ENCODE measurements at places on chromosomes 3 and 15. TPM values are rescaled to one million over a fixed set of nuclear protein-coding genes. Genes with fewer than 3 reads are reported as not detected.

DNA sequence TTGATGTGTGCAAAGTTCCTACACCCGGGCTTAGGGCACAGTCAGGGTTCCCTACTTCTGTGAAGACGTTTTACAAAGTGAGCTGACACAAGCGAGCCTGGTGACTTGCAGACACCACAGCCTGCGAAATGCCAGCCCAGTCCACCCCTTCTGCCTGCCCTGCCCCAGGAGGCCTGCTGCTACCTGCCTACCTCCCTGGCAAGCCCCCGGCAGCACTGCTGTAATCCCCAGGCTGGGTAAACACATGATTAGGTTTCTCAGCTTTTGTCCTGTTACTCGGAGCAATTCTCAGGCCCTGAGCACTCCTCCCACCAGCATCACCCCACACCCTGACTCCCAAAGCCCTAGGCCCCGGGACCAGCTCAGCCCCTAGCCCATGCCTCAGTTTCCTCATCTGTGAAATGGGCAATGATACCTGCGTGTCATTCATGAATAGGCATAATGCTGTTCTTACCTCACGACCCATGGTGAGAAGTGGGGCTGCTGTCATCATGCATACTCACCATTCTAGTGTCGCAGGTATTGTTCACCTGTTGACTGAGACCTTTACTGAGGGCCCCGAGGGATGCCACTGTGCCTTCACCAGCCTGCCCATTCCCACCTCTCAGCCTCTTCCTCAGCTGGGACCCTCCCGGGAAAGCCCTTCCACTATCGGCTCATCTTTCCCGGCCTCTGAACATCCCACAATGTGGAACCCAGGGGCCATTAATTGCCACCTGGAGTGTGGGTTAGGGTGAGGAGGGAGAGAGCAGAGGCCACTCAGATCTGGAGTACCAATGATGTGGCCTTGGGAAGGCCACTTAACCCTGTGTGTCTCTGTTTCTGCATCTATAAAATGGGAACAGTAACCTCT is 31.5 kb upstream of the SLC6A6 start:
- peaks cover 45% of the 10 kb centered on the region for H3K4me1 ChIP-seq
- H3K36me3 ChIP-seq: no peaks in the 10 kb centered on the region
- peak overlapping the region; percentile 56 for H3K27ac ChIP-seq
- no peaks in the 10 kb centered on the region for H3K27me3 ChIP-seq
- DNase-seq: no peak

GRCh38 chr3:23964537-23965235 is 19.6 kb downstream of the NR1D2 start:
- no peak for DNase-seq
- H3K4me3 ChIP-seq: no peak overlapping the region
- H3K27ac ChIP-seq: no peak overlapping the region
- H3K27me3 ChIP-seq: no peaks in the 10 kb centered on the region
- H3K4me1 ChIP-seq: no peaks in the 10 kb centered on the region
- peaks cover 2% of the 10 kb centered on the region for H3K36me3 ChIP-seq

DNA sequence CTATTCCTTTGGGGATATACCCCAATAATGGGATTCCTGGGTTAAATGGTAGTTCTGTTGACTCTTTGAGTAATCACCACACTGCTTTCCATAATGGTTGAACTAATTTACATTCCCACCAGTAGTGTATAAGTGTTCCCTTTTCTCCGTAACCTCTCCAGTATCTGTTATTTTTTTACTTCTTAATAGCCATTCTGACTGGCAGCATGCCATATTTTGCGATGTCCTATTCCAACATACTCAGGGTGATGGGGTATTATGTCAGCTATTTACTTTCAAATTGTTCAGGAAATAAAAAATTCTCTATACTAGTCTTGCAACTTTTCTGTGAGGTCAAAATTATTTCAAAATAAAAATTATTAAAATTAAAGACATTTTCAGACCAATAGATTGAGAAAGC is 9.1 kb upstream of the PARP14 start:
- H3K4me3 ChIP-seq: no peak overlapping the region
- no peak overlapping the region for H3K27ac ChIP-seq
- H3K4me1 ChIP-seq: peaks cover 8% of the 10 kb centered on the region
- no peaks in the 10 kb centered on the region for H3K36me3 ChIP-seq
- no peaks in the 10 kb centered on the region for H3K27me3 ChIP-seq
- DNase-seq: no peak

DNA sequence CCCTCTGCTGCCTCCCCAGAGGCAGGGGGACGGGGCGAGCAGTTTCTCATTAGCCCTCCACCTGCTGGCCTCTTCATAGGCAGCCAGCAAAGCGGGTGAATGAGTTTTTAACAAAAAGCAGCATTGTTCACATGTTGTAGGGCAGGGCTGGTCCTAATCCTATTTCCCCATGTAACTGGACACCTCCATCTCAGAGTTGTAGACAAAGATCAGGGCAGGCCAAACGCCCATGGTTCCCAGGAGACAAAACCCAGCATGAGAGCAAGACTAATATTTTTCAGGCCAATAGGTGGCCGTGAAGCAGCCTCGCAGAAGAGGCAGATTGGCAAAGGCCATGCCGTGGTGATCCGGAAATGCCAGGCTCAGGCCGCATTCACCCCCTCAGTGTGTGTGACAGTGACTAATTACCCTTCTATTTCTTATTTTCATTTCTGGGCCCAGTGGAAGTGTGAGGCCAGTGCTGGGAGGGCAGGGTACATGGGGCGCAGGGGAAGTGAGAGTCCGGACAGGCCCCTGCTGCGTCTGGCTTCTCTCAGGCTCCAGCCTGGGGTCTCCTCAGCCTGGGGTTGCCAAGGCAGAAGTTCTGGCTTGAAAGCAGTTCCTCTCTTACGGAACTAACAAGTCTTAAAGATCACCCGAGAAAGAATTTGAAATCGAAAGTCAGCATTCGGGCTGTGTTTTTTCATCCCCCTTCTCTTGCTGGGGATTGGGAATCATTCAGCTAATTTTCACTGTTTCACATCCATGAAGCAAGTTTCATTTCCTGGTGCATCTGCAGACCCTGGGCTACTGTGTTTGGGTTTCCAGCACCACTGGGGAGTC is 64.8 kb downstream of the BOC start:
- H3K27ac ChIP-seq: no peak overlapping the region
- H3K27me3 ChIP-seq: no peaks in the 10 kb centered on the region
- no peak overlapping the region for H3K4me3 ChIP-seq
- H3K4me1 ChIP-seq: peaks cover 1% of the 10 kb centered on the region

DNA sequence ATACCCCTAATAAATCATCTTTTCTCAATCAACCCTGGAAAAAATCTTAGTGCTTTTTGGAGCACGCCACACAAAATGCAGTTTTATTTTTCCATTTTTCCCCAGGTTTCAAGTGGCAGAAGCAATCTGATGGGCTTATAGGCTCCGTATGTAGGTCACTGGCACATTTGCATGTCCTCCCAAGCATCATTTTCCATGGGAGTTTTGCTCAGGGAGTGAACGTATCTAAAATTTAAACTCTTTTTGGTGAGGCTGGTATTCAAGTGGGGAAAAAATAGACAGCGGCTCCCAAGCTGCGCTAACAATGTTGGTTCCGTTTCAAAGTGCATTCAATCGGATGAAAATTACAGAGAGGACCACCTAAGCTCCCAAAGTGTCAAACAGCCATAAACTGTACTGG is 233.4 kb downstream of the MEX3B start:
- no peak overlapping the region for H3K4me3 ChIP-seq
- no peak for DNase-seq
- no peak overlapping the region for H3K27ac ChIP-seq
- no peaks in the 10 kb centered on the region for H3K36me3 ChIP-seq
- H3K27me3 ChIP-seq: no peaks in the 10 kb centered on the region

DNA sequence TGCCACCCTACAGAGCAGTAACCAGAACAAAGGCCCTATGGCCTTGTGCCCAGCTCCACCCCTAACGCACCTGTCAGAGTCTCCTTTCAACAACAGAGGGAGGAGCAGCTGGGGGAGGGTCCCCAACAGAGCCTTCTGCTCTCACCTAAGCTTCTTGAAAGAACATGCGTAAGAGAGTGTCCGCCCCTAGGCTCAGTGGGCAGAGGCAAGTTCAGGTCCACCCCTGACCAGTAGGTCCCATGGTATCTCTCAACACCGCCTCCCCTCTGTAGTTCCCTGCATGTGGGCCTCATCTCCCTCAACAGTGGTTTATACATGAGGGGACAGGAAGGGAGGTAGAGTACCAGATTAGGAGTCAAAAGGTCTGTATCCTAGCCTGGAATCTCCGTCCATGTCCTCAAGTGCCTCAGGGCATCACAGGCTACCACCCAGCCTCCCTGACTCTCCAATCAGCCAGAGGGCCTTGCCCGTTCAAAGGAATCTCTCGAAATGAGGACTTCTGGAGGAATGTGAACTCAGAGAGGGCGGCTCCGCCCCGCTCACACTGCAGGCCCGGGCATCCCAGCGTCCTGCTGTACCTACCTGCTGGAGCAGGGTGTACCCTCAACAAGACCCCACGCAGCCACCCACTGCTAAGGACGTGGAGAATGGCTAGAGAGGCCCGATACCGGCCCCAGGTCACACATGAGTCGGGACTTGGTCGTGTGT is 680 bp downstream of the POC1A start:
- peak overlapping the region; percentile 98 for H3K27ac ChIP-seq
- no peaks in the 10 kb centered on the region for H3K27me3 ChIP-seq
- DNase-seq: peak; percentile 64

FEZF2 gene
- not detected for total RNA-seq

ARGFX gene
- not detected for total RNA-seq

ST6GAL1 gene
- 34.6 TPM for total RNA-seq

MST1R gene
- 13.6 TPM for total RNA-seq

Measured in Caco-2 (cell line).